ENCODE measurements at places on chromosomes 7 and 10.

DNA sequence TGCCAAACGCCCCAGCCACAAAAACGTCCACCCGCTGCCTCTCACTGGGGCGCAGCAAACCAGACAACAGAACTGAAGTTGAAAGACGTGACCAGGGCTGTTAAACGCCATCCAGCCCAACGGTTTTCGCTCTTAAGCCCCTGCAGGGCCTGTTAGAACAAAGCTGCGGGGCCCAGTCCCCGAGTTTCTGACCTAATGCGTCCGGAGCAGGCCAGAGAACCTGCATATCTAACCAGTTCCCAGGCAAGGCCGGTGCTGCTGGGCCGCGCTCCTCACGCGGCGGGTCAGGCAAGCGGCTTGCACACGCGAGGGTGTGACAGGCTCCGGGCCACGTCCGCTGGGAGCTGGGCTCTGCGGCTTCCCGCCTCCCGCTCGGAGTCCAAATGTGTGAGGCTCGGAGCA, 87.0 kb downstream of the PTPRN2 start:
- DNase-seq, result no peak

- no peak for DNase-seq
Measured at GRCh38 chr10:110992006-110992800, 72.8 kb downstream of the SHOC2 start.

GRCh38 chr7:116918704-116919103, 34.6 kb upstream of the ST7 start:
- DNase-seq, result no peak

DNA sequence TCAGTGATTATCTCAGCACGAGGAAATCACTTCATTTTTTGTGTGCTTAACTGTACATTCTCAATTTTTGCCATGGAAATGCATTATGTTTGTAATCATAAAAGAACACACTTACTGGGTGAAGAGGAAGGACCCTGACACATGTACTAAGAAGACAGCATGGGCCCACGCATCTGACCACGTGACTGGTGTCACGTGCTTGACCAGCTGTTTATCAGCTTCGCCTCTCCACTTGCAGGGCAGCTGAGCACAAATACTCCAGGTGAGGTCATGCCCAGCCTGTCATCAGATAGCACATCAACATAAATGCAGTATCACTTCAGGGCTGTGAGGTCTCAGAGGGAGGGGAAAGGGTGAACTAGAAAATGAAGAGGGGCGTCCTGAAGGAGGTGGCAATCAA, 179.8 kb downstream of the EBF3 start:
- DNase-seq, result no peak

DNA sequence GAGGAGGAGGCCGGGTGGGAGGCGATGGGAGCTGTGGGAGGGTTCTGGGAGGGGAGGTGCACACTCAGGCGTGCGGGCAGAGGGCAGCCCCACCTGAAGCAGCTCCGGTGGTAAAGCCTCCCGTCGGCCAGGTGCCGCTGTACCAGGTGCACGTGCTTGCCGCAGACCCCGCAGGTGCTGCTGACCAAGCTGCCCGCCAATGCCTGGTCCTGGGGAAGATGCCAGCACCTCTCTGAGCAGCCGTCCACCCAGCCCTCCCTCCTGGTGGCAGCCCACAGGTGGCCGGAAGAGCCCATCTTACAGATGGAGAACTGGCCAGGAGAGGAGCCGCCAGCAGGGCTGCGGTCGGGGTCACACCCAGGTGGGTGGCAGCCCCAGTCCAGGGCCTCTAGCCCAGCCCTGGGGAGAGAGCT, 12.6 kb downstream of the MICALL2 start:
- DNase-seq, result no peak

All from activated T-helper 1 cell treated with anti-CD3 and anti-CD28 coated beads, Interleukin-2, amount 50 U/mL, for 16 hours (primary cell).